ENCODE measurements at places on chromosomes 6 and 20.

GRCh38 chr20:17645546-17646208, 36.4 kb downstream of the RRBP1 start:
- DNase-seq: no peak

DNA sequence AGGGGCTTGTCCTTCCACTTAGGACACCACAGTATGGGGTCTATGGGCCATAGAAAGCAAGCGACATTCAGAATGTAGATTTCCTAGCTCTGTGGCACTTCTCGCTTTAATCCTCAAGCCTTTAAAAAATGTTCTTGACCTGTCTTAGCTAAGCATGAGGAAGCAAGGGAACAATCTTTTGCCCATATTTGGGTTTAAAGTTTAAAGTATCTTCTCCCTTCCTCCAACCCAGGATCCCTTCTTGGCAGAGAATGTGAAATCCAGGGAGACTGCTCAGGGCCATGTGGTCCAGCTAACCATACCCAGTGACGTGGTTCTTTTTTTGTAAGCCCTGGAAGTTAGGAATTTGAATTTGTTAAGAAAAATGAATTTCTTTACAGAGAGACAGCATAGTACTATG, 289.9 kb downstream of the BTBD9 start:
- DNase-seq: no peak

DNA sequence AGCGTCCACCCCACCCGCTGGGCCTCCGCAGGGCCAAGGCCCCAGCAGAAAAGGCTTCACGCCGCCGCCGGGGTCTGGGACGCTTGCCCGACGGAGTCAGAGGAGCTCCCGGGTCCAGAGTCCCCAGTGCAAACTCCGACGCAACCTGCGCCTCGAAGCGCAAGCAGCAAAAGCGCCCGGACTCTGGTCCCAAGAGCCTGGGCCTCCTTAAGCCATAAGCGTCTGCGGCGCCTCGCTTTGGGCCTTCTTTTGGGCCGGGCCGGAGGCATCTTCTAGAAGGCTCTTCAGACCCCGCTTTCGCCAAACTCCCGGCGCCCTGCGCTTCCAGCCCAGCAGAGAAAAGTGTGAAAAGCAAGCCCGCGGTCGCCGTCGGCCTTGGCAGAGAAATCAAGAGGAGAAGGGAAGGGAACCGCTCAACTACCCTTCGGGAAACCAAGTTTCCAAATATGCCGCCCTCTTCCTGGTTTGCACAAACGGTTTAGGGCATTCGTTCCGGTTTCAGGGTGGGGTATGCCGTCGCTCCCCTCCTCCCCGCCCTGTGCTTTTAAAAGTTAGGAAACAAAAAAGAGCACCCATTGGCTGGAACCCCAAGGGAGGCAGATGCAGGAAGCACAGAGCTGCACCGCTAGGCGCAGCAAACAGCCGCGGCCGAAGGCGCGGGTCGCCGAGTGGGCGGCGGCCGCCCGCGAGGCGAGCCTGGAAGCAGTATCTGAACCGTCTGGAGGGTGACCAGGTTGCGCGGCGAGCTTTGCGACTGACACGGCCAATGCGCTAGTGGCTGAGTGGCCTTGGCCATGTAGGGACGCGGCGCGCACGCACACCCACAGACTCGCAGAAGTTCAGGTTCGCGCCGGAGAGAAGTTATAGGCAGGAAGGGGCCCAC, 1.2 kb downstream of the TBX18 start:
- DNase-seq: no peak

GRCh38 chr20:7571521-7572055, 368.7 kb downstream of the HAO1 start:
- no peak for DNase-seq

GRCh38 chr6:30025186-30025585, 35.9 kb upstream of the POLR1H start:
- DNase-seq: no peak

- no peak for DNase-seq
Measured at GRCh38 chr6:135089901-135090300, 35.3 kb upstream of the HBS1L start.

DNA sequence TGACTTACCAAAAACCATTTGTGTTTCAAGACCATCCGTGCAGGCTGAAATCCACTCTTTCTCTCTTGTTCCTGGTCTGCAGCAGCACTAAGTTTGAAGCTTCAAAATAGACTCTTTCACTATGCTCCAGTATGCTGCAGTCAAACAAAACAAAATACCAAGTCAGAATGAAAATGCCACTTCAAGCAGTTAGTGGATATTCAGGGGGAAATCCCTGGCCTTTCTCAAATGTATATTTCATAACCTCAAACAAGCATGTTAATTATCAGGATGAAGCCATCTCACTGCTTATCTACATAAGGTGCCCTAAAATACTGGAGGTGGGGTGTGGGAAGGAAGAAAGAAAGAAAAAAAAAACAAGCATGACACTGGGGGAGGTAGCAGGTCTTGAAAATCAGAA, 103.5 kb downstream of the ATXN1 start:
- DNase-seq: no peak

DNA sequence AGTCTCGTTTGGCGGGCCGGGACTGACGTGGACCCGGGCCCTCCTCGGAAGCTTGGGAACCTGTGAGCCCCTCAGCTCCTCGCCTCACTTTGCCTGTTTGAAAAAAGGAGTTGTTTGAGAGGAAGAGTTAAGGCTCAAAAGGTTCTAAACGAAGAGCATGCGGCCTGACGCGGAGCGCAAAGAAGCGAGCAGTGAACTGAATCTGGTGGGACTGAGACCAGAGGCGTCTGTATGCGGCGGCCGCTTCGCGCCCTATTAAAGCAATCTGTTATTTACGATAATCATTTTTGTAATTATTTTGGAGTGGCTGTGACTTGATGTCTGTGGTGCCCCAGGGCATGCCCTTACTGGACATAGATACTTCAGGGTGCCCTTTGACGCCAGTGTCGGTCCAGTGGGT, 3.3 kb upstream of the TFAP2C start:
- no peak for DNase-seq

- no peak for DNase-seq
Measured at GRCh38 chr6:296151-297122, 4.2 kb downstream of the DUSP22 start.

DNA sequence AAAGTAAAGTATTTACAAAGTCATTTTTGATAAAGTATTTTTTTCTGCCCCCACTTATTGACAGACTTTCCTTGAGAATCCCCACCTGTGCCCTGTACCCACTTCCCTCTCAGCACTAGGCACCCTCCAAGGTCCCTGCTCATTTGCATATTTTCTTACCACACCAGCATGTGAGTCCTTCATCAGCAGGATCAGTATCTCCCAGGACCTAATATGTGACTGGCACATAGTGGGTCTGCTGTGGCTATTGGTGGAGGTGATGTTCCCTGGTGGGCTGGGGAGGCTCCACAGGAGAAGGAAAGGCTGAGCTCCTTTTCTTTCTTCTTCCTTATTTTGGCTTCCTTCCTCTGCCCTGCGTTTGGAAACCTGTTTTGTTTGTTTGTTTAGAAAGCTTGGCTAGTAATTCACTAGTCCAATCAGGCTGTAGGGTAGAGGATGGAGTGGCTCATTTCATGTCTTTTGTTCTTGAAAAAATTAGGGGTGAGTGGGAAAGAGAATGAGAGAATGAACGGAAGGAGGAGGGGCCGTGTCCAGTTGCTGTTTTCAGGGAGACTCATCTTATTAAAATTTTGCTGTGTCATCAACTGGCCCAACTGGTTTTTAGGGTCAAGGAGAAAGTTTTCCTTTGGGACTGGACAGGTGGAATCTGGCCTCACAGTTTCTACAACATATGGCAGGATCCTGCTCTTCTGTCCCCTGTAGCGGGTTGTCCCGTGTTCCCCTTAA, 2.8 kb upstream of the RNF24 start:
- no peak for DNase-seq

DNA sequence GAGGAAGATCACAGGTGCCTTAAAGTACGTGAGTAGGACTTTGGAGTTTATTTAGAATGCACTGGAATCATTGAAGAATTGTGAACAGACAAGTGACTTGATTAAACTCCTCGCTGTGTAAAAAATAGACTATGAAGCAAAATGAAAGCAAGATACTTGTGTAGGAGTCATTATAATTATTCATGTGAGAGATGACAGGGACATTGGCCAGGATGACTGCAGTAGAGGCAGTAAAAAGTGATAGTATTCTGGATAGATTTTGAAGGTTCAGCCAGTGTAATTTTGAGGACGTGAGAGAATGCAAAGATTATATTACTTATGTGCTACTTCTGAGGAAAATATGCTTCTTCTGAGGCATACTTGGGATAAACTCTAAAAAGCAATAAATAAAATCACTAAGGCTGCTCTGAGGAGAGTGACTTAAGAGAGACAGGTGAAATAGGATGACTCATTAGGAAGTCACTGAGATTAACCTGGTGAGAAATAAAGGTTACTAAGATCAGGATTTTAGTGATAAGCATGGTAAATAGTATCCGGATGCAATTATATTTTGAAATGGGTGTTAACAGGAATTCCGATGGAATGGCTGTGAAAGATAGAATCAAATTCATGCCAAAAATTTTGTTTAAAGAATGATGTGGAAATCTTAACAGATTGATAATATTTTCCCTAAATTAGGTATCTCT, 202.0 kb downstream of the CENPW start:
- no peak for DNase-seq

DNA sequence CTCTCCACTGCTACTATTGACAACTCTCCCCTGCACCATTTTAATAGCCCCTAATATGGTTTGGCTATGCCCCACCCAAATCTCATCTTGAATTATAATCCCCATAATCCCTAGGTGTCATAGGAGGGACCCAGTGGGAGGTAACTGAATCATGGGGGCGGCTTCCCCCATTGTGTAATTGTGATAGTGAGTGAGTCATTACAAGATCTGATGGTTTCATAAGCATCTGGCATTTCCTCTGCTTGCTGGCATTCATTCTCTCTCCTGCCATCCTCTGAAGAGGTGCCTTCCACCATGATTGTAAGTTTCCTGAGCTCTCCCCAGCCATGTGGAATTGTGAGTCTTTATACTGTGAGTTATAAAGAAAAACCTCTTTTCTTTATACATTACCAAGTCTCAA, 74.1 kb upstream of the TCF21 start:
- DNase-seq: no peak

DNA sequence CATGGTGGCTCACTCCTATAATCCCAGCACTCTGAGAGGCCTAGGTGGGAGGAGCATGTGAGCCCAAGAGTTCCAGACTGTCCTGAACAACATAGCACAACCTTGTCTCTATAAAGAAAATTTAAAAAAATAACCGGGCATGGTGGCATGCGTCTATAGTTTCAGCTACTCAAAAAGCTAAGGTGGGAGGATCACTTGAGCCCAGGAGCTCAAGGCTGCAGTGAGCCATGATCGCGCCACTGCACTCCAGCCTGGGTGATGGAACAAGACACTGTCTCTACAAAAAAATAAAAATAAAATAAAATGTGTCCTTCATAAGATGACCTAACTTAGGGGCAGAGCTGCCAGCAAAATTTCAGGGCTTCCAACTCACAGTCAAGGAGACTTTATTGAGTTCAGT, 12.6 kb downstream of the ID4 start:
- no peak for DNase-seq

DNA sequence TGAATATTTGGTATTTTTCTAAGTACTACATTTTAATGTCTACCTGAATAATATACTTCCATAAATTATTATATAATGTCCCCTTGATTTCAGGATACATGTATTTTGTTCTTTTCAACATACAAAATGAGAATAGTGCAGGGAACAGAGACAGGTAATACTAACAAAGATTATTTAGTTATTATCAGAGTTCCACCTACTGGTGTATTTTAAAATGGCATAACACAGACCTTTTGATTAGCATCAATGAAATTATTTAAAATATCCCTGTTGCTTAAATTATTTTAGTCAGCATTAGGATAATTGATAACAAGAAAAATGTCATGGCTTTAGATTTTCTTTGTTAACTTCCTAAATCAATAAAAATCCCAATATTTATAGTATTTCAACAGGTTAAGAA, 184.0 kb downstream of the PRDM13 start:
- DNase-seq: no peak

DNA sequence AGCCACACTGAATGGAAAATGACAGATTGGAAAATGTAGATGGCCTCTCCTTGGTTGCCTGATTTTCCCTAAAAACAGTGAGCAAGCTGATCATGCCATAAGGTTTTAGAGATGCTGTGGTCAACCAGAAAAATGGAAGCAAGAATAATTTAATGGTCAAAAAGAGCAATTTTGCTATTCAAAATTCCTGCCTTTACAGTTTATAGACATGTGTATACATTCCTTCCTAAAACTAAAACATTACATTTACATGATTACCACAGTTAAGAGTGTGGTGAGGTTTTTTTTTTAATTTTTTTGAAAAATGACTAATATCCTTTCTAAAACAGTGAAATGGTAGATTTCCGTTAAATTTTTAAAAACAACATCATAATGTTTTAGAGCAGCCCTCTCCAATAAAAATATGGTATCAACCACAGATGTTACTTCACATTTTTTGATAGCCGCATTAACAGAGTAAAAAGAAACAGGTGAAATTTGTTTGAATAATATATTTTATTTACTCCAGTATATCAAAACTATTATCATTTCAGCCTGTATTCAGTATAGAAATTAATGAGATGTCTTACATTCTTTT, 407.0 kb upstream of the SOX4 start:
- DNase-seq: no peak

- DNase-seq: no peak
Measured at GRCh38 chr20:20089018-20089417, 36.7 kb downstream of the CFAP61 start.

- DNase-seq: no peak
Measured at GRCh38 chr6:119395192-119395591, 45.6 kb upstream of the MAN1A1 start.

GRCh38 chr20:36479938-36480337, 61.4 kb upstream of the MYL9 start:
- no peak for DNase-seq

DNA sequence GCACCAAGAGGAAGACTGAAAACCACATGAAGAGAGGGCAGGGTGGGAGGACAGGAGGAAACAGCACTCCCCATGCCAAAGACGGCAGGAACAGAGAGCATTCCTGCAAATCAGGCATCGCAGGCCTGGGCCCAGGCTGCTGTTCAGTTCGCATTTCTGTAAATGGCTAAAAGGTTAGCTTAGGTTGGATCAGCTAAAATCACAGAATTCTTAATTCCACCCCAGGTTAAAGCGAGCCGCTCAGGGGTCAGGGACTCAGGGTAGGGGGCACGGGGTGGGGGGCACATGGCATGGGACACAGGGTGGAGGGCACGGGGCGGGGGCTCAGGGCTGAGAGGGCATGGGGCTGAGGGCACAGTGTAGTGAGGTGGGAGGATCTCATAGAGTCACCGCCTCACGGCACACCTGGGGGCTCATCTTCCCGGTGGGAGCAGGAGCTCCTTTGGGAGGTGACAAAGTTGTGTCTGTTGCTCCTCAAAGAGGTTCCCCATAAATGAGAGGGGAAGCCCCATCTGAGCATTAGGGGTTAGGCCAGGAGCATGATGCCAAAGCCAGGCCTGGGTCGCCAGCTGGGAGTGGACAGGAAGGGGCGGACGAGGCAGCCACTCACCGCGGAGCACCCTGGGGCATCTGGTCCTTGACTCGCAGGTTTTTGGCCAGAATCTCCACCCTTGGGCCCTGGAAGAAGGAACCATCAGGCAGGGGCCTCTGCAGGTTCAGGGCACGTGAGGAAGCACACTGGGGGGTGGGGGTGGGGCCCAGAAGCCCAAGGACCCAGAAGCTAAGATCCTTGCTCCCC, 200.7 kb downstream of the PREX1 start:
- no peak for DNase-seq
